ENCODE measurements at places on chromosomes 3 and 15.

DNA sequence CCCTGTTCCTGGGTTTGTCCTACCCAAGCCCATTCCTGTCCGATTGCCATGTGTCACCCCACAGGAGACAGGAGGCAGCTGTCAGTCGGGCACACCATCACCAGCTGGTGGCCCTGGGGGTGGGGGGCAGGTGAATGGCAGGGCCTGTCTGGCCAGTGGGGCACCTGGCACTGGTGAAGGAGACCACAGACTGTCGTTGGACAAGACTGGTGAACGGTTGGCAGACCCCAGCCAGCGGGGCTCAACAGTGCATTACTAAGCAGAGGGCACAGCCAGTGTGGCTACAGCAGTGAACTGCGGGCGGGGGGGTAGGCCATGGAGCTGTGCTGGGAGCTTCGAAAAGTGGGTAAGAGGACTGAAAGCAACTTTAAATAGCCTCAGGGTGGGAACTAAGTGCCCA lies 2.1 kb downstream of the SEMA7A start:
- no peak for DNase-seq

DNA sequence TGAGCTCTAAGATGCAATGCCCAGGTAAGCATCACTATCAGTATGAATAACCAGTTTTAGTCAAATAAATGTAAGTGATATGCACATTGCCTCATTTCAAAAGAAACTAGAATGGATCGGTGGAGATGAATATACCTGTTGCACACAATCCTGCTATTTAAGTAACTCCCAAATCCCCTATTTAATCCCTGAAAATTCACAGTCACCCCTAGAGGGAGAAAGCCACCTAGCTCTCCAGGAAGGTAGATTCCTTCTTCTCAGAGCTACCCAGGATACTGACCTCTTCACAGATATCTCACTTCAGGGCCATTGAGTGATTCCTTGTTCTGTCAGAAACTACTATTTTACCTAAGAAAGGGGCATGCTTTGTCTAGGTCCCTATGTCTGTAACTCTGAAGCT lies 11.7 kb downstream of the LSAMP start:
- DNase-seq = no peak

DNA sequence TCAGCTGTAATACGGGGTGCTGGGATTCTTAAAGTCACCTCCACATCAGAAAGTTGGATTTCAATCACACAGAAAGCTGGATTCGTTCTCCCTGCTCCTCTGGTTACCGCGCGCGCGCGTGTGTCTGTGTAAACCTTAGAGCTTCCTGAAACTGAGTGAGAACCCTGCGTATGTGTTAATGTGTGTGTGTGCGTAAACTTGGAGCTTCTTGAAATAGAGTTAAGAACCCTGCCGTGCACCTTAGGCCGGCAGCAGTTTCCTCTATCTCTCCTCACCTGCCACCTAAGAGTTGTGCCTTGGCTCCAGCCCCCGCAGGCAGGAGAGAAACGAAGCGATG lies 531 bp downstream of the LZTFL1 start:
- DNase-seq = no peak

- no peak for DNase-seq
Observed at GRCh38 chr3:143619231-143619630, 229.0 kb downstream of the SLC9A9 start.

Data from body of pancreas (tissue), 4 donors.